Heart right ventricle (tissue), 16 donors: ENCODE measurements at places on chromosomes 7 and 10. TPM values are rescaled to one million over a fixed set of nuclear protein-coding genes. Genes with fewer than 3 reads are reported as not detected.

- no peak for DNase-seq
Observed at GRCh38 chr10:56622335-56622973, 261.4 kb upstream of the ZWINT start.

GRCh38 chr10:34931216-34931615, 116.1 kb upstream of the PARD3 start:
- DNase-seq, result no peak

RBP3 gene
- not detected for total RNA-seq

HMX3 gene
- not detected for total RNA-seq

- DNase-seq, result no peak
Observed at GRCh38 chr10:60348982-60349381, 40.7 kb downstream of the ANK3 start.

DNA sequence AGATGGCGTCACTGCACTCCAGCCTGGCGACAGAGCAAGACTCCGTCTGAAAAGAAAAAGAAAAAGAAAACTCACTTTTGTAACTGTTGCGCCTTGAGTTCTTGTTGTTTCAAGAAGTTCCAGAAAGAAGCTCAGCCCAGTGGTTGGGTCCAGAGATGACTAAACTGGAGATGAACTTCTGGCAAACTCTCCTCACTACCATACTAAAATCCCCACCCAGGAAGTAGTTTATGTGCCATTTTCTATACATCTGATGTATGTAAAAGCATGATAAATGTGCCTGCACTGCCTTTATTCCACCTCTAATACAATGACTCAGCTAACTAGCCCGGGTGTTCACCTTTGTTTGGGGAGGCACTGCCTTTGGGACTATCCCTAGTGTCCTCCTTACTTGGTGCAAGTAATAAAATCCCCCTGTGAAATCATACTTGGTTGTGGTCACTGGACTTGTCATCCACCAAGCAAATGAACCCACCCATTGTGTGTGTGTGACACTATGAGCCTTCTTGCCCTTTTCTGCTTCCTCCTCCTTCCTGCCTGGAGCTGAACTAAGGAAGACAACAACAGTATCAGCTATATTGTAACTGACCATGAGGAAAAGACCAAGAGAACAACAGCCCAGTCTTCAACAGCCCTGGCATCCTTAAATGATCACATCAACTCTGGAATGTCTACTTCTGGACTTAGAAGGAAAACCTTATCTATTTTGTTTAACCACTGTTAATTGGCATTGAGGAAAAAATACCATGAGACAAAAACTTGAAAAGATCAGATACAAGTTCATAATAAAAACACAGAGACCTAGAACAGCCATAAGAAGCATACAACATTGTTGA, 33.6 kb downstream of the JMJD1C start:
- no peak for DNase-seq

- DNase-seq, result no peak
Observed at GRCh38 chr10:78577712-78578111, 491.1 kb upstream of the ZMIZ1 start.

DNA sequence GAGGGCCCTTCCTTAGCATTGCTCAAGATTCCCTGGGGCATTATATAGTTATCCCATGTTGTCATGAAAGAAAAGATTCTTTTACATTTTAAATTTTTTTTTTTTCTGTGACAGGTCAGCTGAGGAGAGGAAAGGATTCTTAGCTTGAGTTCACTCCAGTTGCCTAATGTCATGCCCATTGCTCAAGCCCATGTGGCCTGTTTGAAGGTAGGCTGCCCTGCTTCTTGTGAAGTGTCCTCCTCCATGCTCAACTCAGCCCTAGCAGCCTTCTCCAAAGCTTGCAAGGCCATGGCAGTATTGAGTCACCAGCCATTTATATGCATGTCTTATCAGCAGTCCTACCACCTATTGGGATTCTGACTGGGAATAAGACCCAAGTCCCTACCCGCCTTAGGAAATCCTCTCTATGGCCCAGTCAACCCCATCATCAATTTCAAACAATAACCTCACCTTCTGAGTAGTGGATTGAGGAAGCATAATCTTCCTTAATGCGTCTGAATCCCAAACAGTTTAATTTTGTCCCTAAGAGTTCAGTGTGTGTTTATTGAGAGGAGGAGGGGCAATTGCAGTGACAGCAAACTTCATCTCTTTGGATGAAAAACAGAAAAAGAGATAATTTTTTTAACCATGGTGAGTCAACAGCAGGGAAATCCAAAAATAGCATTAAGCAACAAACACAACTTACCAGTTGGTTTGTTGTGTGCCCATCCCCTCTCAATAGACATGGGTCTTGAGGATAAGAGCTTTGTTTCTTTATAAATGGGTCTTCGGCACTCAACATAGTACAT, 38.6 kb upstream of the WASL start:
- DNase-seq, result no peak

DNA sequence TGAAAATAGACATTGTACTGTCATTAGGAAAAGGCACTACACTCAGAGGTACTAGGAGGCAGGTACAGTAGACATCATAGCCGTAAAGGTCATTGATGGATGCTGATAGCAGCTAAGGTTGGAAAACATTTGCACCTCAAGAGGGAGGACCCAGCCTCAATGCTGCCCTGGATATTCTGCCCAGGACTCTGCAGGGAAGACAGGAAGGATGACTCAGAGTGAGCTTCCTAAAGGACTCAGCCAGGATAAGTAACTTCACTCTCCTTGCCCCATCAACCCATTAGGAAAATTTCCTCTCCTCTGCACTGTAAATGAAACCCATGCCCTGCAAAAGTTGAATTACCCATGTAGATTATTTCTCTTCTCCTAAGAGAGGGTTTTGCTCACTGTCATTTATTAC, 617.9 kb upstream of the MKI67 start:
- no peak for DNase-seq
